Activated CD4-positive, CD25-positive, alpha-beta regulatory T cell (primary cell): ENCODE measurements at places on chromosomes 1 and 21.

GRCh38 chr1:113793878-113794834, 18.1 kb downstream of the RSBN1 start:
- DNase-seq, result no peak

DNA sequence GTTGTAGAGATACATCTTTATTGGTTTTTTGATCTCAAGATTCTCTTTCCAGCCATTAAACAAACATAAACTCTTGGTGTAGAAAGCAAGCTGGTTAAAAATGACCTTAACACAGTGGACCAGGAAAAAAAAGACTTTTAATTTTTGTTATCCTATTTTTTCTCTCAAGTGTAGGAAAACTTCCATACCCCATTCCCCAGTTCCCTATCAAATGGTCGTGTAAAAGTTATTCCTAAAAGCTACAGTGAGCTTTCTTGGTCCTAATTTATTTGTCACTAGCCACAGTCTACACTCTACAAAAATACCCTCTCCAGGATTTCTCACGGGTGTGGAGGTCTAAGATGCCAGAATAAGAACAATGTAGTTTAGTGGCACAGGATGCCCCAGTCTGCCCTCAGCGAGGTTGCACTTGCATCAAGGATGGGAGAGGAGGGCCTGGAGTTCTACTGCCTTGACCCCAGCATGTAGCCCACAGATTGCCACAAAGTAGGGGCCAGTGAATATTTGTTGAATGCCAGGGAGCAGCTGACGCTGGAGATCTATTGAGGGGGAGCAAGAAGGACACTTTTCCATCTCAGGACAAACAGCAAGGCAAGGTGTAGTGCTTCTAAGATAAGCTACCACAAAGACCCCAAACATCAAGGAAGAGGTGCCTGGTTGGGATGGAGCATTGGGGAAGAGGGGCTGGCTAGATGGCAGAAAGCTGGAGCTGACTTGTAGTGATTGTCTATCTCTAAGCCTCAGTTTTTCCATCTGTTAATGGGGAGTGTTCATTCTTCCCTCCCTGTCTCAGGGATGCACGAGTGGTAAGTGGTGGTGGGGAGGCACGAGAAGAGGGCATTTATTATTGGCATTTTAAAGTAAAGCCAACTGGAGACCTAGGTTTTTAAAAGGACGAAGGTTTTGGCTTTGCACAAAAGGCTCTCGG, 1.8 kb downstream of the MYCL start:
- no peak for DNase-seq

DNA sequence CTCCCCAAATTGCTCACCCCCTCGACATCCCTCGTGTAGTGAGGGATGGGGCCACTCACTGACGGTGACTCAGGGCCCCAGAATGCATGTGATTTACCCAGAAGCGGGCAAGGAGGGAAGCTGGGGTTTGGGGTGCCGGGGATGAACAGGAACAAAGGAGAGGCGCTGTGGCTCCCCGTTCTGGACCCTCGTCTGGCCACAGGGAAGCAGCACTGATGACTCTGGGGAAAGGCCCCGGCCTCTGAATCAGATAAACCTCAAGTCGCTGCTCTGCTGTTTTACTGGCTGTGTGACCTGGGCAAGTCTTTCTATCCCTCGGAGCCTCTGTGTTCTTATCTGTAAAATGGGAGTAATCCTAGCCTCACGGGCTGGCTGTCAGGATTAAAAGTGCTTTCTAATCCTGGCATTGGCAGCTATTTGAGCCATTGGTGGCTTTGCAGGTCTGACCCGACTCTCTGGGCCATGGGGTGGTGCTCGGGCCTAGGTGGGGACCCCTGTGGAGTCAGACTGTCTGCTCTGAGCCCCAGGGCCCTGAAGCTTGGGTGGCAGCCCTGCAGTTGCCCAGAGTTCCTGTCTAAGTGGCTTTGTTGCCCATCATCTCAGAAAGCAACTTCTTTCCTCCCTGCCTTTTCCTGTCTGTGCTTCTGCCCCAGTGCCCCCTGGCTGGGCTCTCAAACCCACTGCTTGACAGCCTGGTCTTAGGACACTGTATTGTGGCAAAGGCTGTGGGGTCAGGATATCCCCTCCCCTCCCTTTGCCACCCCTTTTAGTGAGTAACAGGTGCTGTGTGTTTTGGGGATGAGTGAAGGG, 5.5 kb downstream of the TNFRSF1B start:
- DNase-seq, result no peak

DNA sequence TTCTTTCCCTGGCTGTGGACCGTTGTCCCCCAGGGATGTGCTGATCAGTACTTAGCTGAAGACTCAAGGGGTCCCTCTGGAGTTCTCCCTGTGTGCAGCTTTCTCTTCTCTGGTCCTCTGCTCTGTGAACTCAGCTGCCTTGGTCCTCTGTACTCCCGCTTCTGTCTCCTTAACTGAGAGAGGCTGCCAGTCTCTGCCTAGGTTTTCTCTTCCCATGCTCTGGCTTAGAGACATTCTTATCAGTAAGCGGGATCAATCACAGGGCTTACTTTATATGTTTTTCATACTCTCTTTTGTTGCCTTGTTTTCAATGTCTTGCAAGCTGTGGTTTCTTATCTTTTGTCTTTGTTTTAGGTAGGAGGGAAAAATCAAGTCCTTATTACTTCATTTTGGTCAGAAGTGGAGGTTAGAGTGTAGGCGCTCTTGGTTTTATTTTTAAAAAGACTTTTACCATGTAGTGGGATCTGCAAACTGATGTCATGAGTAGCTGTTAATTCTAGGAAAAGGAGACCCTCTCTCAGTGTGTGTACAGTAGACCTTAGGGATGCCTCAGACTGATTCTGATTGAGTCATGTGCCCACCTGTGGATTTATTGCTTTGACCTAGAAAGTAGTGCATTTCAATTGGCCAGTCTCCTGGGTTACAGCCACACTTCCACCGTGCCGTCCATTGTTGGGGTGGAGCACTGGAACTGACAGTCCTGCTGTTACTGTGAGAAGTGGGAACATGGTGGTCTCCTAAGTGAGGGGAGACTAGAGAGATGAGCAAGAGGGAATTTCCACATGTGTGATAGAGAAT, 46.6 kb downstream of the TTC3 start:
- DNase-seq, result no peak

DNA sequence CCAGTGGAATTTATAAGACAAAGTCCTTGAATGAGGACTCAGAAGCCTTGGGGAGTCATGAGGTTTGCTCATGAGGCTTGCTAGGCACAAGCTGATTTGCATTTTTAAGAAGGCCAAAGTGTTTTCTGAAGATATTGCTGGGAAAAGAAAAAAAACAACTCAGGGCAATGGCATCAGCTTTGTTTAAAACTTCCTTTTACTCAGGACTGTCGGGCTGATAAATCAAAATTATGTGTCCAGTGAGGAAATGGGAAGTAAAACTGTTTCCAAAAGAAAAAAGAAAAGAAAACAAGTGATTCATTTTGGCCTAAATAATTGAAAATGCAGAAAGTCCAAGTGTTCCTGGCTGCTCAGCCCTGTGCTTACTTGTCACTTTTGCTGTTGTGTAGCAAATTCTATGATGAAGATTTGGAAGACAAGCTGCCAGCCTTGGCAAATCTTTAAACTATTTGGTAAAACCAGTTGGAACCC, 282.4 kb downstream of the HLX start:
- DNase-seq, result no peak

GRCh38 chr1:11039351-11040104, 7.5 kb downstream of the MASP2 start:
- DNase-seq, result no peak

DNA sequence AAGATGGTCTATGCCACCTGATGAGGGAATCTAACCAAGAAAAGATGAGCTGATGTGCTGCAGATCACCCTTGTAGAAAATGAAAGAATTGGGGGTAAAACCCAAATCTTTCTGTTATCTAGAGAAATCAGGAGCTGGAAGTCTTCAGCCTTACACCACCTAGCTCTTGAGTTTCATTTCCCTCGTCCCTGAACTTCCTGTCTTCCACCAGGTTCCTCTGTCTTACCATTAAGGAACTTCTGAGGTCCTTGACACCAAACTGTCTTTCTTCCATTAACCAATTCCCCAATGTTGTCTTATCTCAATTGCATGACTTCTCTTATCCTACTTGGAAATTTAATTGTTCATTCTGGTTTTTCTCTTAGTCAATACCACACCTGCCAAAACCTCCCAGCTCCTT, 31.5 kb downstream of the LPAR3 start:
- no peak for DNase-seq

DNA sequence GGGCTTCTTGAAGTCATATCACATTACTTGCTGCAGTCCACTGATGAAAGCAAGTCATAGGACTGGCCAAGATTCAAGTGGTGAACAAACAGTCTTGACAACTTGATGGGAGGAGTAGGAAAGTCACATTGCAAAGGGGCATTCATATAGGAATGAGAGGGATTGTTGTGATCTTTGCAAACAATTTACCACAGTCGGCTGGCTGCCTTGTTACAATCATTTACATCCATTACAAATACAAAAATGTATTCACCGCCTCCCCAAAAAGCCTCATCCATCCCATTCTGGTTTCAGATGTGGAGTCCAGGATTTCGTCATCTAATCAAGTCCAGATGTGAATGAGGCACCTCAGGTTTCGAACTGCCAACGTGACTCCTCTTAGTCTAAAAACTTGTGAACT, 26.8 kb downstream of the GORAB start:
- no peak for DNase-seq

- DNase-seq, result no peak
Measured at GRCh38 chr1:192724670-192725069, 84.2 kb upstream of the RGS2 start.

DNA sequence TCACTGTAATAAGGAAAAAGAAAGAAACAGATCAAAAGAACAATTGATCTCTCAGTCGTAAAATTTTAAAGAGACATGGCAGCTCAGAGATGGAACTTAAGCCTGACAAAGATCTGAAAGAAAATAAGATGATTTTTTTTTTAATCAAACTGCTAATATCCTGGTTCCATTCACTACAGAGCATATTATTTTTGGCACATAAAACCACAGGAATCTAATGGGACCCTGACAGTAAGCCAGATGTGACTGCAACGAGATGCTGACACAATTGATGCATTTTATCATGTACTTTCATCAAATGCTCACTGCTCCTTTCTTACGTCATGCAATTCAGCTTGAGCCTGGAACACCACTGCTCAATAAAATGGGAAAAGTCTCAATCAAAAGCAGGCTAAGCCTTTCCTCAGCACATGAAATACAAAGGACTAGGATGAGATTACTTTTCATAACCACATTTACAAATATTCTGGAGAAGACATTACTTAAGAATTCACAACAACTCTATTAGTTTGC, 16.6 kb downstream of the GPATCH2 start:
- DNase-seq, result no peak

DNA sequence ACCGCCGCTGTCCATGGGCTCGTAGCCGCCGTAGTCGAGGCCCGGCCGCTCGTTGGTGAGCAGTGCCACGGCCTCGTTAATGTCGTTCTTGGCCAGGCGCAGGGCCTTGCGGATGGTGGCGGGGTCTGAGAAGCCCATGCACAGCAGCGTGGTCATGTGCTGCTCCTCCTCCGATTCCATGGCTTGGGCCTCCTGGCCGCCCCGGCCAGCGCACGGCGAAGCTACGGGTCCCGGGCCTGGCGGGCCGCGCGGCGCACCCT, 300 bp downstream of the USP24 start:
- DNase-seq, result no peak

- no peak for DNase-seq
Measured at GRCh38 chr1:13666317-13666716, 33.7 kb upstream of the PRDM2 start.

DNA sequence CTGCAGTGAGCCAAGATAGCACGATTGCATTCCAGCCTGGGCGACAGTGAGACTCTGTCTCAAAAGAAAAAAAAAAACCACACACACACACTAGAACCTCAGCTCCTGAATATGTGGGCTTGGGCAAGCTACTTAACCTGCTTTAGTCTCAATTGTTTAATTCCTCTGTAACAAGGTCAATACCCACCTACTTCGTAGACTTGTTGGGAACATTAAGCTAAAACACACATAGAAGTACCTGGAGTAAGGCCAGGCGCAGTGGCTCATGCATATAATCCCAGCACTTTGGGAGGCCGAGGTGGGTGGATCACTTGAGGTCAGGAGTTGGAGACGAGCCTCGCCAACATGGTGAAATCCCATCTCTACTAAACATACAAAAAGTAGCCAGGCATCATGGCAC, 77.1 kb downstream of the CLSTN1 start:
- no peak for DNase-seq

DNA sequence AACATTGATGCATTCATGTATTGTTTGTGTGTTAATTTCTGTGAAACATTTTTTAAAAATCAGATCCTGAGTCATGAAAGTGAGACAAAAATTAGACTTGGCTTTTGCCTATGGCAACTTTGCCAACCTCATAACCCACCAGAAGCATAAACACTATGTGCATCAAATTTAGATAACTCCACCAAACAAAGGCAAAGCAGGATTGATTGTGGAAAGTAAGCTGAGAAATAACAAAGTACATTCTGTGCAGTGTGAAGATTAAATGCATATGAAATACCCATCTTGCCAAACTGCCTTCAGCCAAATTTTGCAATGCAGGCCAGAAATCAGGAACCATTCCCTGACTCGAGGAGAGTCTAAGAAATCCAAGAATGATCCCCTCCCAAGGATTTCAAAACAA, 493.4 kb downstream of the AJAP1 start:
- no peak for DNase-seq

GRCh38 chr1:75625795-75626194, 14.9 kb upstream of the SLC44A5 start:
- DNase-seq, result no peak

GRCh38 chr1:5758000-5758858, 234.0 kb downstream of the NPHP4 start:
- no peak for DNase-seq

DNA sequence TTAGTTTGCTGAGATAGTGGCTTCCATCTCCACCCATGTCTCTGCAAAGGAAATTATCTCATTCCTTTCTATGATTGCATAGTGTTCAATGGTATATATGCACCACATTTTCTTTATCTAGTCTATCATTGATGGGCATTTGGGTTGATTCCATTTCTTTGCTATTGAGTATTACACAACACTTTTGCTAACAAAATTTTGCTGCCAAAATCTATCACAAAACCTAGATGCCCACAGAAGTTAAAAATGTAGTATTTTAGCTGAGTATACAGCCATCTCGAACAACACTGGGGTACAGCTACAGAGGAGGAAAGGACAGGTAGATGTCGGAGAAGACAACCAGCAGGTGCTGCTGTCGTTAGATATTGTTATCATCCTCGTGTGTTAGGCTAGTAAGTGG, 67.7 kb downstream of the LBR start:
- no peak for DNase-seq

DNA sequence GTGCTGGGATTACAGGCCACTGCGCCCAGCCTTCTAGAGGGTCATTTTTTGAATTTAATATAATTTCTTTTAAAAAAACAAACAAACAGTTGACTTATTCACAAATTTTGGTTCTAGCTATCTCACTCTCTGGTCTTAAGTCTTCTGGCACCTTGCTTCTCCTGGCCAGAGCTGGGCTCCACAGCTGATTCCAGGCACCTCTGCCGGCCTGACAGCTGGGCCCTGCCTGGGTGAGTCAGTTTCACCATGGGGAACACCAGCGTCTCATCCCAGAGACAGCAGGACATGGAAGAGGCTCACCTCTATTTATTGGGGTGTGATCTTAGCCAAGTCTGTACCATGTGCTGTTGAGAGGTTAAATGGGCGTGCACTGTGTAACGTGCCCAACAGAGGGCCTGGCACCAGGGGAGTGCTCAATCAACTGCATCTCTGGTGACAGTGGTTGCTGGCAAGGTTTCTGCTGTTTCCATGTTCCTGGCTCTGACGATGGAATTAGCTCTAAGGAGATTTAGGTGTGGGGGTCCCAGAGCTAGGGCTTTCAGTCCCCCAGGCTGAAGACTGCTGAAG, 956 bp downstream of the CPLANE2 start:
- peak; percentile 11 for DNase-seq
